Epithelial cell of proximal tubule (primary cell): ENCODE measurements at places on chromosomes 3 and 15. TPM values are rescaled to one million over a fixed set of nuclear protein-coding genes. Genes with fewer than 3 reads are reported as not detected.
A peak's percentile ranks its signal among the peaks of the same experiment; 100 is the strongest.

NLGN1 gene
- total RNA-seq: 1.4 and 1.9 TPM in 2 replicates

TRAIP gene
- 17.1 and 18.9 TPM in 2 replicates for total RNA-seq

COL6A6 gene
- total RNA-seq: not detected in 2 replicates

RAB7A gene
- total RNA-seq: 55.6 and 67.9 TPM in 2 replicates

CLRN1 gene
- not detected in 2 replicates for total RNA-seq

ZFAND6 gene
- 86.7 and 126 TPM in 2 replicates for total RNA-seq

PLCB2 gene
- total RNA-seq: 0.81 and 1.2 TPM in 2 replicates

PPM1L gene
- total RNA-seq: 2.4 and 3.2 TPM in 2 replicates

MST1 gene
- 4.3 and 5.5 TPM in 2 replicates for total RNA-seq

DNA sequence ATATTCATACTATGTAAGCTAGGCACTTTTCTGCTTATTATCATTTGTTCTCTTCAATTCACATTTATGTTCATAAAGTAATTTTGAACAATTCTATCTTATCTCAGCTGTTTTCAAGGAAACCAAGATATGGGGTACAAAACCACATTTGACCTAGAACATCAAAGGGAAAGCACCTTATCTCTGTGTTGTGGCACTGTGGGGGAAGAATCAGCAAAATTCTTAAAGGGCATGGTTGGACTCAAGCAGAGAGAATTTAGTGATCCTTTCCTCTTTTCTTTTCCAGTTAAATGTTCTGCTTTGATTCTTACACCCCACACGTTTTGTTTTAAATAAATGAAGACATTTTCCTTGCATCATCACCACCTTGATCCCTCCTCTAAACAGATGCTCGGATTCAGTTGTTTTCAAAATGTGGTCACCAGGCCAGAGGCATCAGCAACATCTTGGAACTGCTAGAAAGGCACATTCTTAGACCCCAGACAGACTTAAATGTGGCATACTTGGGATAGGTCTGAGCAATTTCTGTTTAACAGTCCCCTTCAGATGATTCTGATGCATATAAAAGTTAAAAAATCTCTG is 128.4 kb upstream of the TP63 start:
- no peak for DNase-seq

GRCh38 chr3:31710123-31710803 is 177.5 kb downstream of the STT3B start:
- no peak for DNase-seq

DNA sequence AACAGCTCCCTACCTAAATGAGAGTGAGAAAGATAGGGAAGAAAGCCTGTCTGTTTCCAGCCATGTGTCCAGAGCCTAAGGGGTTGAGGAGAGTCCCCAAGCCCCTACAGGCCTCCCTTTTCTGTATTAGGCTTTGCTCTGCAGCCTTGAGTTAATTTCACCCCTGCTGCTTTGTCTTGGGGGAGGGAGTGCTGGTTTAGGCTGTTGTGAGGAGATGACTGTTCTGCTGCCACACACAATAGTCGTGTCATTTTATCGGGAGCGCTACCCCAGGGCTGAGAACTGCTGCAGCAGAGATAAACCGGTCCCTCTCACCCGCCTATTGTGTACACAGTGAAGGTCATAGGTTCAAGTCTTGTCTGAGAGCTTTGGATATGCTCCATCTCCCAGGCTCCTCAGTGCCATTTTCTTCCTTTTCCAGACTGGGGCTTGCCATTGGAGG is 1.4 kb downstream of the ZNF609 start:
- DNase-seq: no peak

DNA sequence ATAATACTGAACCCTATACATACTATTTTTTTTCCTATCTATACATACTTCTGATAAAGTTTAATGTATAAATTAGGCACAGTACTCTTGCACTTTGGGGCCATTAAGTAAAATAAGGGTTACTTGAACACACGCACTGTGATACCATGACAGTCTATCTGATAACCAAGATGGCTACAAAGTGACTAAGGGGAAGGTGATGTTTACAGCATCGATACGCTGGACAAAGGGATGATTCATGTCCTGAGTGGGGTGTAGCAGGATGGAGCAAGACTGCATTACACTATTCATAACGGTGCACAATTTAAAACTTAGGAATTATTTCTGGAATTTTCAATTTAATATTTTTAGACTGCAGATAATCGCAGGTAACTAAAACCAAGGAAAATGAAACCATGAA is 30.0 kb upstream of the SLC2A2 start:
- no peak for DNase-seq

GRCh38 chr3:177978946-177979345 is 557.3 kb upstream of the KCNMB2 start:
- DNase-seq: no peak

GRCh38 chr15:55897560-55898336 is 95.7 kb downstream of the NEDD4 start:
- no peak for DNase-seq

GRCh38 chr15:38843051-38843501 is 278.5 kb upstream of the RASGRP1 start:
- DNase-seq: no peak

GRCh38 chr3:193972832-193973231 is 163.1 kb upstream of the HES1 start:
- no peak for DNase-seq

GRCh38 chr3:149819432-149819831 is 6.4 kb downstream of the RNF13 start:
- DNase-seq: no peak

- no peak for DNase-seq
These were observed 964 bp downstream of the NRROS start for GRCh38 chr3:196640297-196641018.

- DNase-seq: no peak
These were observed 172.5 kb downstream of the TMEM108 start for GRCh38 chr3:133210656-133211055.

GRCh38 chr3:21839592-21839991 is 88.6 kb upstream of the ZNF385D start:
- peak; percentile 71 for DNase-seq

DNA sequence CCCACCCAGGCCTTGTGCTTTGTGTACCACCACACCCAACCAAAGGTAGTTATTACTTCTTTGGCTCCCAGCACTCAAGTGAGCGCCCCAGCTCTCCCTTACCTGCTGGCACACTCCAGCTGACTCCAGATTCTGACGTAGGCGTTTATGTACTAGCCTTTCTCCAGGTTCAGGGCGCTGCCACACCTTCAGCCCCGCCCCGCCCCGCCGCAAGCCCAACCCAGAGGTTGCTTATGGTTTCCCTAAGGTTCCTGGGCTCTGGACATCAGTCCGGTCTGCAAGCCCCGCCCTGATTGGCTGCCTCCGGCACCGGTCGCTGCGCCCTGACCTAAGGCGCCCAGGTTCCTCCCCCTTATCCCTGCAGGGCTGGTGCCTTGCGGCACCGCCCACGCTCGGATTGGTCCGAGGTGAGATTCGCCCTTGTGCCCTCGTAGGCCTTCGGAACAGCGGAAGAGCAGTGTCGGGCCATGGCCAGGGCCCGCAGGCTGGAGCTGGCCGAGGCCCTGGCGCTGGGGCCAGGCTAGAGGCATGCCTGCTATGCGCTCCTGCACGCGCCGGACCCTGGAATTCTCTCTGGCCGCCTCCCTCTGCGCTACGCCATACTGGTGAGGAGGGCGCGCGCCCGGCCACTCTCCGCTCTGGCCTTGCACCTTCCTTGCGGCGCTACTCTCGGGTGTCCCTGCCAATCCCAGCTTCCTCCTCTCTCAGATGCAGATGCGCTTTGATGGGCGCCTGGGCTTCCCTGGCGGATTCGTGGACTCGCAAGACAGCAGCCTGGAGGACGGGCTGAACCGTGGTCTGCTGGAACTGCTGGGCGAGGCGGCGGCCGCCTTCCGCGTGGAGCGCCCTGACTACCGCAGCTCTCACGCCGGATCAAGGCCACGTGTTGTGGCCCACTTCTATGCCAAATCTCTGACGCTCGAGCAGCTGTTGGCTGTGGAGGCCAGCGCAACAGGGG is 19.8 kb upstream of the NUDT16 start:
- DNase-seq: peak; percentile 80

DNA sequence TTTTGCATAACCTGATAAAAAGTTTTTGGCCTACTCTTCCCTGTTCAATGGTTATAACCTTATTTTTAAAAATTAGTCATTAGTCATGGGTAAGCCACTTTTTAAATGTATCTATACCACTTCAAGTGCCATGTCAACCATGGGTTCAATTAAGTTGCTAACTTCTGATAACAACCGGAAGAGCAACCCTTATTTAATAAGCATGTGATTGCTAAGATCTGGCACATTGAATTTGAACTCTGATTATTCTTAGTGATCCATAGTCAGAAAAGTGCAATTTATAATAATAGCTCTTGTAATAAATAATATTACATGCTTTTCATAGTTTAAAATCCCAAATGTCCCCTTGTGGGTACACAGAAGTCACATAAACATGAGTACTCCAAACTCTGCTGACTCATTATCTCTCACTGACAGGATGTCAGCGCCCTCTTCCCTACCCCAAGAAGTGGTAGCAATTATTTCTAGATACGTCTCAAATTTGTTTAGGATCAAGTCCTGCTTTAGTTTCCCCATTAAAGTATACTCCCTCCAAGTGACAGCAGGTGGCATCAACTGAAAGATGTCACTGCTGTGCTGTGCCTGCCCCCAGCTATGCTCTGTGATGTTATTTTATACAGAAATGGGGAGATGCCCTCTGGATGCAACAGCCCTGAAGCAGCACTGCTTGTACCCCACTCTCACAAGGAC is 18.6 kb downstream of the SAMD7 start:
- DNase-seq: no peak

DNA sequence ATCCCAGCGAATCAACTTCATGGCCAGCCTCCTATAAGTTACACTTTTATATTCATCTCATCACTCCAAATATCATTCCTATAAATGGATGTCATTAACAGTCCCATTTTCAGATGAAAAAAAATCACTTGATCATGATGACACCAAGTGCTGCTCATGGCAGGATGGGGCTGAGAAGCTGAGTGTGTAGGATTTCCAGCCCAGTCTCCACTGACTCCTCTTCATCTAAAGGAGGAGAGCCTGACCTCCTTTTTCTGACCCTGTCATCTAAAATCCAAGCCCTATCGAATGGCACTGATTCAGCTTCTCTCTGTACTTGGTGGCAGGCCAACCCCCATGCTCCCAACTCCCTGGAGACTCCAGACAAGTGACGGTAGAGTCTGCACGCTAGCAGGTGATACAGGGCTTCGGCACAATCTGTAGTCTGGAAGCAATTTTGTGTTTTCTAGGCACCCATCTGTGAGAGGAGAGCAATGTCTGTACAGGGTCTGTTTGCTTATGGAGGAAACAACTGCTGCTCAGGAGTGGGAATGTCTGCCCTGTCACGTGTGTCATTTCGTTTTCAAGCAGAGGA is 103.2 kb downstream of the EPHB1 start:
- no peak for DNase-seq

GRCh38 chr3:9600597-9600996 is 47.0 kb upstream of the LHFPL4 start:
- no peak for DNase-seq

DNA sequence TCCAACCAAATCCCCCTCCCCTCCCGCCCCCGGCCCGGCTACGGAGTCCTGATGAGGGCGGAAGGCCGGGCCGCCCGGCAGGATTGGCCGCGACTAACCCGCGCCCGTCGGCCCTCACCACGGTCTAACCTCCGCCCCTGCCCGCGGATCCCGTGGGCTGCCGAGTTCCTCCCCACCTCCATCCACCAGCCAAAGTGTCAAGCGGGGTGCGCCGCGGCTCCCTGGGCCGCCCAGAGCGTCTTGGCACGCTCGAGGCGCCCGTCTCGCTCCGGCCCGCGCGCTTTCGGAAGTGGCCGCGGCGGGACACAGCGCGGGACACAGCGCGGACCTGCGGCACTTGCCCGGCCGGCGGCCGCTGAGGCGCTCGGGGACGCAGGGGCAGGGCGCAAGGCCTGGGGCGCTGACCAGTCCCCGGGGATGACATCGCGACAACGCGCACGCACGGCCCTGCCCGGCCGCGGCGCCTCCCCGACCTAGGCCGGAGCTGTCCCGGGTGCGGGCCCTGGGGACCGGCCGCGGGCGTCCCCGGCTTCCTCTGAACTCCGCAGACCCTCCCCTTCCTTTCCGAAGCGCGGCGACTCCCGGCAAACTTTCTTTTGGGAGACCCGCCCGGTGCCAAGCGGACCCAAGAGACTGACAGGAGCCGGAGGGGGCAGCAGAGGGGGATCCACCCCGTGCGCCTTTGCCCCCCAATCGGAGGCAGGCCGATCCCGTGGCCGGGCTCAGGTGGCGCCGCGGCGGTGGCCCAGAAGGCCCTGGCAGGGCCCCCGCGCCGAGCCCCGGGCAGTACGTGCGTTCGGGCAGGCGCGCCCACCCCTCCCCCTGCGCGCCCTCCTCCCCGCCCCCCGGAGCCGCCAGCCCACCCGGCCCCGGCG is 112.8 kb upstream of the ICE2 start:
- no peak for DNase-seq

GRCh38 chr3:152606146-152606545 is 228.8 kb upstream of the P2RY1 start:
- no peak for DNase-seq

- DNase-seq: no peak
These were observed 11.8 kb upstream of the CDV3 start for GRCh38 chr3:133561679-133562078.

DNA sequence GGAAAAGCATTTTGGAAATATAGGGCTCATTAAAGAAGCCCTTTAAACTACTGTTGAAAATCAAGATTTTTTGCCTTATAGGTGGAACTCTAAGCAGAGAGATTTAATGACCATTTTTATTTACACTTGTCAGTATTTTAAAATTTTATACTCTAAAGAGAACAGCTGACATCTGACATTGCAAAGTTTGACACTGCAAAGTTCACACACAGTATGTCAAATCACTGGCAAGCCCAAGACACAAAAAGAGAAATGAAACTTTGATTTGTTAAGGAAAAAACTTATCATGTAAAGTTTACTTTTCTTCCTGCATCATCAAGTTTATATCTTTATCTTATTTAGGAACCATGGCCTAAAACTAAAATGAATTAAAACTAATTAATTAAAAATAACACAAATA is 40.2 kb downstream of the DPH6 start:
- no peak for DNase-seq

DNA sequence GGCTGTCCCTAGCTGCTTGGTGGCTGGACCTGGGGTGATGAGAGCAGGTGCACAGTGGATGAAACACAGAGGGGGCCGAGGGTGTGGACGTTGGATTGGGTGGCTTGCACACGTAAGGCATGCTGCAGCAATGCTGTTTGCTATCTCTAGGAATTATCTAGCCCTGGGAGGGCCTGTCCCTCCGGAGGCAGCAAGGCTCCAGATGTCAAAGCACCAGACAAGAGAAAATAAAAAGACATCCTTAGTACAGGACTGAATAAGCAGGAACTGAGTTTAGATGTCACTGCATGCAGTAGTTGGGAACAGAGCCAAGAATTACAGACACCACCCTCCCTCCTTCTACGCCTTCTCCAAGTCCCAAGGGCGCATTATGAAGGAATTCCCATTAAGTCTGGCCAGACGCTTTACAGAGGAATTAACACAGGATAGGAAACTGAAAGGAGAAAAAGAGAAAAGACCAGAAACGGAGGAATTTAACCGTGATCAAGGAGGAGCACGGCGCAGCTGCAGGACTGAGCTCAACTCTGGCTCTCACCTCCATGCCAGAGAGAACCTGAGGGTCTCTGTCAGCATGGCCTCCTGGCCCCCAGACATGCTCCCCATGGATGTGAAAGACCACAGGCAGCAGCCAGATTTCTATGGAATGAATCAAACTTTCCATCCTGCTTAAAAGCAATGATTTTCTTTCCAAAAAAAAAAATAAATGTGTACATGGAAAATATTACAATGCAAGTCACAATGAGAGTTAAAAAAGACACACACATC is 13.8 kb downstream of the ATP10A start:
- no peak for DNase-seq
